NCI-H1048 (cell line): ENCODE measurements at places on chromosomes 7 and 10.

DNA sequence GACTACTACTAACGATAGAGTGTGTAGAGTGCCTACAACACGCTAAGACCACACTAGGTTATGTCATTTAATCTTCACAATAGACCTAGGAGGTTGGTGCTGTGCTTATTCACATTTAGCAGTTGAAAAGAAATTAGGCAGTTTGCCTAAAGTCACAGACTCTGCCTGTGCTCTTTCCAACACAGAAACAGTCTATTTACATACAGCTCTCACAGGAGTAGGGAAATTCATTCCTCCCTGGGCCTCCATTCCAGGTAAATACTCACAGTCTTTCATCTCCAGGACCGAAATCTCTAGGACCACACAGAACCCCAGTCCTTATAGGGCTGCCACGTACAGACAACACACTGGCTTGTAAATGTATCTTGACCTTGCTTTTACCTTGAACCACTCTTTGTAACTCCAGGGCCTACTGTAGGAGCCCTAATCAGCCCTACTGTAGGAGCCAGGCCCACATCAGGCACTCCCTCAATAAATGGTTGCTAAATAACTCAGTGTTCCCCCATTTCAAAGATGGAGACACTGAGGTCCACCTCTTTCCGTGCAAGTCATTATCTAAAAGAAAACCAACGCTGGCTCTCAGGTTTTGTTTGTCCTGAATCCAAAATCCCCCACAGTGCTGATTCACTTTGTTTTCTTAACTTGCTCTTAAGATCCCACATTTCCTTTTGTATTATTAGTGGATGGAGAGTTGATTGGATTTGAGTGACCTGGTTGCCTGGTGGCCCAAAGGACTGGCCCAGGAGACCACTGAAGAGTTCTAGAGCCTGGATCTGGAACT, 146.9 kb downstream of the KCNMA1 start:
- no peak for DNase-seq

DNA sequence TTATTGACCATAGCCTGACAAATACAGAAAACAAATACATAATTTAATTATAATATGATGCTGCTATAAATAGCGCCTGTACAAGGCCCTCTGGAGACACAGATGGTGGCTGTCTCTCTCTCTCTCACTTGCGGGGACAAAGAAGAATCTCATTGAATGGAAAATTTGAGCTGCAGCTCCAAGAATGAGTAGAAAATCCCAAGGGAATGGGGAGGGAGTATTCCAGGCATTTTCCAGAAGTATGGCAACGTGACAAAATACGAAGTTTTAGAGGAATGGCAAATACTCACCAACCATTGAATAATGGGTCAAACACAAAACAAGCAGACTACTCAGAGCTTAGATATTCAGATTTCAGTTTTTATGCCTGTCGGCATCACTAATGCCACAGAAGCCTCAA, 179.9 kb downstream of the NRP1 start:
- DNase-seq: no peak

- DNase-seq: no peak
Measured at GRCh38 chr7:70178787-70179186, 580.5 kb downstream of the AUTS2 start.

DNA sequence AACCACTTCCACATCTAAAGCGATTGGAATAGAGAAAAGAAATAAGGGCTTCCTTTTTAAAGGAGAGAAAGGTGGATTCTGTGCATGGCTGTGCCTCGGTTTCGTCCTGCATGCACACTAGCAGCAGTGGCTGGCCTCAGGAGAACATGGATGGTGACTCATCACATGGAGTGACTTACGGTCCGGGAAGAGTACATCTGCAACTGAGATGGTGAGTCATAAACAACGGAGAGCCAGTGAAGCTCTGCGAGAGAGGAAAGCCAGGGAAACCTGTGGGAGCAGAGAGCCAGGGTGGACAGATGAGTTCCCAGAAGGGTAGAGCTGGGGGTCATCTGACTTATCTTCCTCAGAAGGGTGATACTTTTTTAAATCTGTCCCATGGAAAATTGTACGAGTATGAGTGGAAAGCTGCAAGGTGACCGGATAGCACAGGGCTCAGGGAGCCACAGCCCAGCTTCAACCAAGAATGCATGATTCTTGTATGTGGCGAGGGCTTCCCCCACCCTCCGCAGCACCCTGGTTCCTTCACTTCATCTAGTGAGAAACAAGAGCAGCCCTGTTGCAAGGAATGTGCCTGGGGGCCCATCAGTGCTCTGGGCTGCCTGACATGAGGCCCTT, 259.1 kb downstream of the KLF6 start:
- DNase-seq: no peak

DNA sequence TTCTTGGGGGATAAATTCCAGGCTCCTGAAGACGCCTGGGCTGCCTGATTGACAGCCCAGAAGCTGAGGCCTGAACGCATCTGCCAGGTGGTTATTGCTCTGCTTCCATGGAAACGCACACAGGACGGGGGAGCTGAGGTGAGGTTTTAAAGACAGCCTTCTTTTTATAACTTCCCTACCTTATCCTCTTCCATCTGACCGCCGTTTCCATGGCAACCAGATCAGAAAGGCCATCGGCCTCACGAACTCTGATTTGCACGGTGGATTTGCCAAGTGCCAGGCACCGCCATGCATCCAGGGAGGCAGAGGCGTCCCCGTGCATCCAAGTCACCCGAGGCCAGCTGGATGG, 260.9 kb downstream of the ADARB2 start:
- DNase-seq: no peak

DNA sequence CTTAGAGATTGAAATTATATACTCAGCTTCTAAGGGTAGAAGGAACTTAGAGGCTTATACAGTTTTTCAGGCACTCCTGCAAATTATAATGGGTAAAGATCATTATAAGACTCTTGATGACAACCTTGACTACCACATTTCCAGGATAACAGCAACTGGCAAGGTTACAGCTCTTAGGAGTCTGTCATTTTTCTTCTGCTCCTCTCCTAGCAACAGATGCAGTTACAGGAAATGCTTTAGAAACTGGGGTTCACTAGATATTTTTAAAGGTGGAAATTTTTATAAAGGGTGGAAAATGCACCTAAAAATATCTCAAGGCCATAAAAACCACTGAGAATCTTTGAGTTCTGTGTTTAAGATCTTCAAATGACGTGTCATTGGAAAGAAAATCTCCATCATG, 185.8 kb downstream of the RELN start:
- no peak for DNase-seq

- DNase-seq: no peak
Measured at GRCh38 chr10:116097239-116097784, 175.7 kb downstream of the GFRA1 start.

- no peak for DNase-seq
Measured at GRCh38 chr7:96899108-96899507, 106.2 kb upstream of the DLX6 start.

GRCh38 chr7:10838228-10838627, 135.4 kb upstream of the PHF14 start:
- DNase-seq: no peak

GRCh38 chr10:121947343-121948330, 19.8 kb upstream of the ATE1 start:
- no peak for DNase-seq

- DNase-seq: no peak
Measured at GRCh38 chr10:17006631-17007417, 122.8 kb downstream of the CUBN start.

DNA sequence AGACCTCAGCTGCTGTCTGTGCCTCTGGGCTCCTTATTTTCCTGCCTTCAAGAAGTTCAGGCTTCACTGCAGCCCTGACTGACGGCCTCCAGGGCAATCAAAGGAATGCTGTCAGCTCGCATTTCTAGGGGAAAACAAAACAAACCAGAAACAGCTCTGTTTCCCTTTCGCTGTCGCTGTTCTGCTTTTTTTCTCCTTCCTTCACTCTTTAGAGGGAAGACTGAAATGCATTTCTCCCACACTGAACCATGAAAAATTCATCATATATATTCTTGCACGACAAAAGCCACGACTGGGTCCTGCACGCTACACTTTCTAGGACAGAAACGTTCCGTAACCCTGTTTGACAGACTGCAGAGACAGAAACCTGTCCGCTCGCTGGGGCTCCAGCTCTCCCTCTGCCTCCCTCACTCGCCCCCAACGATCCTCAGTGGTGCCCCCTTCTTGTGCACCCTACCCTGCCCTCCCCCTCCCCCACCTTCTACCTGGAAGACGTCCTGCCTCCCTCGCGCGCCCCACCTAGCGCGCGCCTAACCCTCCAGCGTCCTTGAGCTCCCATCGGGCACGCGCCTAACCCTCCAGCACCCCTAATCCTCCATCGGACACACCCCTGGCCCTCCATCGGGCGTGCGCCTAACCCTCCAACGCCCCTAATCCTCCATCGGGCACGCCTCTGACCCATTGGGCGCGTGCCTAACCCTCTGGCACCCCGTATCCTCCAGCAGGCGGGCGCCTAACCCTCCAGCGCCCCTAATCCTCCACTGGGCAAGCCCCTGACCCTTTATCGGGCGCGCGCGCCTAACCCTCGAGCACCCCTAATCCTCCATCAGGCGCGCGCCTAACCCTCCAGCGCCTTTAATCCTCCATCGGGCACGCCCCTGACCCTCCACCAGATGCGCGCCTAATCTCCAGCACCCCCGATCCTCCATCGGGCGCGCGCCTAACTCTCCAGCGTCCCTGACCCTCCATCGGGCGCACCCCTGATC, 37.1 kb downstream of the SVOPL start:
- DNase-seq: no peak

- DNase-seq: no peak
Measured at GRCh38 chr7:92840316-92840715, 3.9 kb upstream of the CDK6 start.

- DNase-seq: no peak
Measured at GRCh38 chr7:151796091-151796870, 80.6 kb downstream of the PRKAG2 start.

GRCh38 chr7:6228361-6229229, 43.8 kb downstream of the CYTH3 start:
- no peak for DNase-seq

- no peak for DNase-seq
Measured at GRCh38 chr7:97016381-97017191, 8.0 kb downstream of the DLX5 start.

DNA sequence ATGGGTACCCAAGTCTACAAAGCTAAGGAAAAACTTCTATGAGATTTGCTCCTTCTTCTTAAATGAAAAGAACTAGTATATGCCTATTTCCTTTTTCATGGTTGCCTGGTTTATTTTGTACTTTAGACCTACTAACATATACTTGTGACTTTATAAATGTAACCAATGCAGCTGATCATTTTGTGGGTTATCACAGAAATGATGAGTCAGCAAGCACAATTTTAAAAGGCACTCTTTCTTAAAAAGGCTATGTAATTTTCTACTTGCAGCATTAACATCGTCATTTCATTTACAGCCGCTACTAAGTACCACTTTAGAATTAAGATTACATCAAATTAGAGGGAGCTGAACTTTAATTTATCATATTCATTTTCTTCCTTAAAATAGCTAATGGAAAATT, 13.6 kb downstream of the NEBL start:
- DNase-seq: no peak

DNA sequence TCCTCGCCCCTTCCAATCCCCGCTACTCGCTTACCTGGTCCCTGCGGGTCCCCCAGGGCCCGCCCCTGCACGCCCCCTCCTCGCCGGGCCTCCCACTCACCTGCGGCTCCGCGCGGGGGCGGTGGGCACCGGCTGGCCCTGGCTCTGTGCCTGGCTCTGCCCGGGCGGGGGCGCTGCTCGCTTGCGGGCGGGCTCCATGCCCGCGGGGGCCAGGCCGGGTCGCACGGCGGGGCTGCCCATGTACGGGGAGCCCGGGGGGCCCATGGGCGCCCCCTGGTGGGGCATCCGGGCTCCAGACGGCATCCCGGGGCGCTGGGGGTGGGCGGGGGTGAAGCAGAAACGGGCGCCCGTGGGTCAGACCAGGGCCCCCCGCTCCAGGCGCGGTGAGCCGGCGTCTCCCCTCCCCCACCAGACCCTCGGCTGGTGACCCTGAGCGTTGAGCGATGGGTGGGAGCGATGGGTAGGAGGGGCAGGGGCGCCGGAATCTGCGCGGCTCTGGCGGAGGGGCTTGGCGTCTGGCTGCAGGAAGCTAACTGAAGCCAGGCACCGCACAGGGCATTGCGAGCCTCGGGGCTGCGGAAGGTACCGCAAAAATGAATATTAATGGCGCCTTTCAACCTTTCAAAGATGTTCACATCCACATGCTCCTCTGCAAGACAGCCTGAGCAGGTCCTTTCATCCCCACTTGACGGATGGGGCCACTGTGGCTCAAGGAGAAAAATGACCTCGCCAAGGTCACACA, 3.0 kb downstream of the SMARCD3 start:
- DNase-seq: no peak

DNA sequence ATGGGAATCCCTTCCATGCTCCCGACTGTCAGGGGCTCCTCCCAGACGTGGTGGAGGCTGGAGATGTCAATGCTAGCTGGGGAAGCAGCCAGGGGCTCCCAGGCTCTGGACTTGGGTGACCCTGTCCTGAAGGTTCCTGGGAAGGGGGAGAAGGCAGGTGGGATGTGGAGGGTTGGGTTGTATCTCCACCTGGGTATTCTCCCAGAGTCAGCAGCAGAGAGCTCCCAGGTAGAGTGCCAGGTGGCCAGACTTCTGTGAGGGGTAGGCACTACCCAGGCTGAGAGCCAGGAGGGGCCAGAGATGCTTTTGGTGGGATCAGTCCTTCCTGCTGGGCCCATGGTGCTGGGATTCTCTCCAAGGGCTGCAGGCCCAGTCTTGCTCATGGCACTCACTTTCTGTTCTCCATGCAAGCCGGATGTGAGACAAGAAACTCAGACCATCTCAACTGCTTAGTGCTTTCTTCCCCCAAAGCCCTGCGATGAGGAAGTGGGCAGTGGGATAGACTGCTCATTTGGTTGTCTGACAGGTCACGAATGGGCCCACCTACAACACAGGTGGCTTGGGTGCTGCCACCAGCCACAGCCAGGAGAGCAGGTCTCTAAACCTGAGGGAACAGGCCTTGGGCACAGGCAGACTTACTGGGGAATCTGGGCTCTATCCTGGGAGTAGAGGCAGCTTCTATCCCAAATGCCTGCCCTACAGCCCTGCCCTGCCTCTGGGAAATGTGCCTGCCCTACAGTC, 52.5 kb upstream of the CAMK2B start:
- DNase-seq: no peak

GRCh38 chr7:3805151-3805550, 504.1 kb downstream of the SDK1 start:
- DNase-seq: no peak

DNA sequence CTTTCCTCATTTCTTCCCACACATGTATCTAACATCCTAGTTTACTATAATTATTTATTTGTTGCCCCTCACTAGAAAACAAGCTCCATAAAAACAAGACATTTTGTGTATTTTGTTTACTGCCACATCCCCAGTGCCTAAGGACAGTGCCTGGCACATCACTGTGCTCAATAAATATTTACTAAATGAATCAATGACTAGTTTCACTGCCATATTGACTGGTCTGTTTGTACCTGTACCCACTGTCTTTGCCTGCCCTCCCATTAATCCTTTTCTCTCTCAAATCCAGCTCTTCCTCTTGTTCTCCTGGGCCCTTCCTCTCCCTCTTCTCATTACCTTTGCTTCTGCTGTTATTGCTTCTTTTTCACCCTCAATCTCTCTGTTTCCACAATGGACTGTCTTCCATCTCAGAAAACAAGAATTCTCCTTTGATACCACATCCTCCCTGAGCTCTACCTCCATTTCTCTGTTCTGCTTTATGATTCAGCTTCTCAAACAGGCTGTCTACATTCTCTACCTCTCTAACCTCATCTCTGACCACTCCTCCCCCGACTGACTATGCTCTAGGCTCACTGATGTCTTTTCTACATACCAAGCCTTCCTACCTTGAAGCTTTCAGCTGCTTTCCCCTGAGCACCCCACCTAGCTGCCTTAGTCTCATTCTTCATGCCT, 8.3 kb upstream of the FAM133B start:
- DNase-seq: no peak
